ENCODE measurements at places on chromosomes 12 and 14.

DNA sequence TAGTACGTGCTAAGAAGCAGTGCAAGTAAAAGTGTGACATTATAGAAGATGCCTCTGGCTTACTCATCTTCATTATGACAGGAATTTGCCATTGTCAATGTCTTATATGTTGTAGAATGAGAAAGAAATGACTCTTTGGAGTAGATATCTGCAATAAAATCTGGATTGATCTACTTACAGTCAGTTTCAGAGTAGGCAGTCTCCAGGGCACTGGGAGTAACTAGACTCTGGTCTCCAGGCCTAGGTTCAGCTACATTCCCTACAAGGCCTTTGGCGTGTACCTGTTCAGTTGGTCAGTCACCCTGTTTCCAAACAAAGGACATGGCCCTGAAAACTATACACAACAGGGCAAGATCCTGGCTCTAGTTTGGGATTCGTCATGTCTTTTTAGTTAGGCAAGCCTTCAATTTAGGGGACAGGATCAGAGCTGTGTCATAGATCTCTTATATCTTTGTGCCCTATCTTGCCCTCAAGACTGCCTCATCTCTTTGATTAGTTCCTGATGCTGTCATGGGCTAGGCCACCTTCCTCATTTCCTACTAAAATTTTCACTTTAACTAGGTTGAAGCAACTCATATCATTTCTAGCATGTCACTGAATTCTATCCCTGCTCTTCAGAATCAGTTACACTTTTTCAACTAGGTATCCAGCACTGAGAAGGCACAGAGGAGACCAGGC, 410.0 kb downstream of the RAD51B start:
- no peak for DNase-seq

- no peak for DNase-seq
Observed at GRCh38 chr14:91396013-91396660, 21.5 kb downstream of the CCDC88C start.

- DNase-seq, result no peak
Observed at GRCh38 chr12:93763746-93764147, 86.6 kb downstream of the CRADD start.

DNA sequence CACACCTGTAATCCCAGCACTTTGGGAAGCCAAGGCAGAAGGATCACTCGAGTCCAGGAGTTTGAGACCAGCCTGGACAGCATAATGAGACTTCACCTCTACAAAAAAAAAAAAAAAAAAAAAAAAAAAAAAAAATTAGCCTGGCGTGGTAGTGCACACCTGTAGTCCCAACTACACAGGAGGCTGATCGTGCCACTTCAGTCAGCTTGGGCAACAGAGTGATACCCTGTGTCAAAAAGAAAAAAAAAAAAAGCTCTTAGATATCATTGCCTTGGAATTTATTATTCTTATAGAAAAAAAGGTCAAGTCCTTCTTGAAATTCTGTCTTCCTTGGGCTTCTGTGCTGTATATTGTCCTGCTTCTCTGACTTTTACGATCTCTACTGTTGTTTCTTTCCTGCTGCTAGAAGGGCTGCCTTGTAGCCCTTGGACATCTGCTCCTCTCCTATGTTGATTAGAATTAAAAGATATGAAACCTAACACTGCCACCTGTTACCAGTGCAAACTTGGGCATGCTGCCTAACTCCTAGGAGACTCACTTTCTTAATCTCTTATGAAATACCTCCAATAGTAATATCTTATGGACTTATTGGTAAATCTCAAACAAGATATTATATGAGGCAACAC, 5.7 kb downstream of the TMEM19 start:
- DNase-seq, result no peak

- DNase-seq, result no peak
Observed at GRCh38 chr14:32382704-32383103, 53.6 kb downstream of the AKAP6 start.

DNA sequence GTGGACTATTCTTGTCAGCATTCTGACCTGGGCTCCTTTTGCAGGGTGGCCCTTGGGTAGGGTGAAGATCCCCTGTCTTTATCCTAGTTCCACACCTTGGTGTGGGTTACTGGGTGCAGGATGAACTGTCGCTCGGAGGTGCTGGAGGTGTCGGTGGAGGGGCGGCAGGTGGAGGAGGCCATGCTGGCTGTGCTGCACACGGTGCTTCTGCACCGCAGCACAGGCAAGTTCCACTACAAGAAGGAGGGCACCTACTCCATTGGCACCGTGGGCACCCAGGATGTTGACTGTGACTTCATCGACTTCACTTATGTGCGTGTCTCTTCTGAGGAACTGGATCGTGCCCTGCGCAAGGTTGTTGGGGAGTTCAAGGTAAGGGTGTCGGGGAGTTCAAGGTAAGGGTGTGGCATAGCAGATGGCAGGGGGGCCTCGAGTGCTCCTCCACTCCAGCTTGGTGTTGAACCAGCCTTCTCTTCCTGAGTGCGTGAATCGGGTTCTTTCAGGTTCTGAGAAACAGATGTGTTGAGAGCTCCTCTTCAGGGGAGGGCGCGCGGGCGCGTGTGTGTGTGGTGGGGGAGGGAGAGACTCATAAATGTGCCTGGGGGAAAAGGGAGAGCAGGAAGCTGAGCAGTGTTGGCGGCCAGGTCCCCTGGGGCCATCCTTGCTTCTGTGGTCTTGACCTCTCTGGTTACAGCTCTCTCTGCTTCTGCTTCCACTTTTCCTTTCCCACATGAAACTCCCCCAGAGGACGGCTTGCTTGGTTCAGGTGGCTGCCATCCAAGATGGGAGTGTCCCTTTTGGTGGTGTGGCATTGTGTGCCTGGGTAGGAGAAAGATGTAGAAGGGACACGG, 4.0 kb downstream of the ATG101 start:
- no peak for DNase-seq

DNA sequence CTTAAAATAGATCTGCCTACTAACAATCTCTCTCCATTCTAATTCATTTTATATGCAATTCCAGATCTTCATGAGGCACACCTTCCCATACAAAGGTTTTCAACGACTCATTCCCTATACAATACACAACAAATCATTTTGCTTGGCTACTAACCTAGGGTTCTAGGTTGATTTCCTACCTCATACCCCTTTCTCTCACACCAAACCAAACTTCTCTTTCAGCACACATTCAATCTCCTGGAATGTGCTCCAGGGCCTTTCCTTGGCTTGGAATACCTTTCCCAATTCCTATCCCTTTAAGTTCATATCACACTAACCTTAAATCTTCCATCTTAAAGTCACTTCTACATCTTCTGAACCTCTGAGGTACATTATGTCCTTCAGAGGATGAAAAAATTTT, 38.7 kb upstream of the MTERF2 start:
- DNase-seq, result no peak

- no peak for DNase-seq
Observed at GRCh38 chr14:86788224-86788623, 1204.8 kb downstream of the GALC start.

DNA sequence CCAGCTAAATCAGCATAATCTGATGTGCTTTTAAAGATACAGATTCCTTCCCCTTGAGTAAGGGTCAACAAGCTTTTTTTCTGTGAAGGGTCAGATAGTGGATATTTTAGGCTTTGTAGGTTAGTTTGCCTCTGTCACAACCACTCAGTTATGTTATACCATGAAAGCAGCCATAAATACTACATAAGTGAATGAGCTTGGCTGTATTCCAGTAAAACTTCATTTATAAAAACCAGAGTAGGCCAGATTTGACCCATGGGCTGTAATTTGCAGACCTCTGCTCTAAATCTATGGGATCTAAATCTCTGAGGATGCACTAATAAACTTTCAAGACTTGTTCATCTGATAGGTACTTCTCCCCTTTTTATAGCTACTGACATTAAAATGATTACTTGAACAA, 47.7 kb downstream of the LEMD3 start:
- no peak for DNase-seq

GRCh38 chr12:82426081-82426480, 67.8 kb downstream of the METTL25 start:
- DNase-seq, result no peak

DNA sequence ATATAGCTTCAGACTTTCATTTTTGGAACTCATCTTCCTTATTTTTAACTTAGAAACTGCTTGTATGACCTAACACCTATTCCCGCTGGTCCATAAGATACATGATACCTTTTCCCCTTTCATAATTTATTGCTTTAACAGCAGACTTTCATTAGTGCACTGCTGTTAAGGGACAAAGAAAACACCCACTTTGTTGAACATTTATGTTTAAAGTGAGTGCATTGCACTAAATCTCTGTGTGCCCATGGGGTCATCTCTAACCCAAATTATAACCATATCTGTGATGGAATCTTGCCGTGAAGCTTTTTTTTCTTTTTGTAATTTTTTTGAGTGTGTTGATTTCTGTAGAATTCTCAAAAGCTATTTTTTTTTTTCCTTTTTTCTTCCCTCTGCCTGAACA, 261.8 kb downstream of the TMTC2 start:
- DNase-seq, result no peak

- no peak for DNase-seq
Observed at GRCh38 chr12:47413806-47414205, 292.0 kb downstream of the RPAP3 start.

DNA sequence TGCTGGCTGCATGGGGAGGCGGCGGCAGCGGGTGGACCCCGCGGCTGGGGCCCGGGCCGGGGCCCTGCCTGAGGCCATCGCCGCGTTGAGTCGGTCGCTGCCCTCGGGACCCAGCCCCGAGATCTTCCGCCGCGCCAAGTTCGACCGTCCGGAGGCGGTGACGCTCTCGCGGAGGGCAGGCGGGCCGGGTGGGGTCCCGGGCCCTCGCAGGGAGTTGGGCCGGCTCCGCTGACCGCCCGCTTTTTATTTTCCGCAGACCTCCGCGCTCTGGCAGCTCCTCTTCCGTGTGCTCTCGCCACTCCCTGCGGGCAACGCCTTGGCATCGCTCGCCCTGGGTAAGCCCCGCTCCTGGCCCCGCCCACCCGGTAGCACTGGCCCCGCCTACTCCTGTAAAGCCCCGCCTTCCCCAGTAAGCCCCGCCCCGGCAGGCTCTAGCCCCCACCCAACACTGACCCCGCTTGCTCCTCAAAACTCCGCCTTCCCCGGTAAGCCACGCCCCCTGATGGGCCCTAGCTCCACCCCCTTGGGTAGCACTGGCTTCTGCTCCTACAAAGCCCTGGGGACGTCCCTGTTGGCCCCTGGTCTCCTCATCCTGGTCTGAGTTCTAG, 424 bp downstream of the TEDC1 start:
- DNase-seq, result peak; percentile 71

DNA sequence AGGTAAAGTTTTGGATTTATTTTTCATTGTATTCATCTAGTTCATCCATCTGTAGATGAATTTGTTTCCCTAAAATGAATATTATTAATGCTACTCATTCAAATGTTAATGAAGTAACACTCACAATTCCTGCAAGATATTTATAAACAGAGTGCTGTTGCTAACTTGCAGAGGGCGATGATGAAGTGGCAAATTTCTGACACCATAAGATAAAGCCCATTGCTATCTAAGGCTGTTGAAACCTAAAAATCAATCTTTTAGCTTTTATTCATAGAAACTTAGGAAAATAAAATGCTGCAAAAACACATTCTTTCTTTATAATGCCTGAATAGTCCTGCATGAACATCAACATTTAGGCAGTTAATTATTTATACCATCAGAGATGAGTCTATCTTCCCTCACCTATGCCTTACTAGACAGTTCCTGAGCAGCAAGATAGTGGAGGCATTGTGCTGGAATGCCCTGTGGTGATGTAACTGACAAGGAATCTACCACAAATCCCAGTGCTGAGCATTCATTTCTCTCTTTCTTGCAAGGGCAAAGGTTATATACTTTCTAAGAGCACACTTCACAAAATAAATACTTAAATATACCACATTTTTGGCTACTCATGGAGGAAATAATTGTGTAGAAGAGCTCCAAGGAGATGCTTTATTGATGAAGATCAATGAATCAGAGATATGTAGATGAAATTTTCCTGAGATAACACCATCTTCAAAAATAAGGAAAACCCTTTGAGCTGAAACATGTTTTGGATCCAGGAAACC, 57.6 kb downstream of the LMNTD1 start:
- no peak for DNase-seq

DNA sequence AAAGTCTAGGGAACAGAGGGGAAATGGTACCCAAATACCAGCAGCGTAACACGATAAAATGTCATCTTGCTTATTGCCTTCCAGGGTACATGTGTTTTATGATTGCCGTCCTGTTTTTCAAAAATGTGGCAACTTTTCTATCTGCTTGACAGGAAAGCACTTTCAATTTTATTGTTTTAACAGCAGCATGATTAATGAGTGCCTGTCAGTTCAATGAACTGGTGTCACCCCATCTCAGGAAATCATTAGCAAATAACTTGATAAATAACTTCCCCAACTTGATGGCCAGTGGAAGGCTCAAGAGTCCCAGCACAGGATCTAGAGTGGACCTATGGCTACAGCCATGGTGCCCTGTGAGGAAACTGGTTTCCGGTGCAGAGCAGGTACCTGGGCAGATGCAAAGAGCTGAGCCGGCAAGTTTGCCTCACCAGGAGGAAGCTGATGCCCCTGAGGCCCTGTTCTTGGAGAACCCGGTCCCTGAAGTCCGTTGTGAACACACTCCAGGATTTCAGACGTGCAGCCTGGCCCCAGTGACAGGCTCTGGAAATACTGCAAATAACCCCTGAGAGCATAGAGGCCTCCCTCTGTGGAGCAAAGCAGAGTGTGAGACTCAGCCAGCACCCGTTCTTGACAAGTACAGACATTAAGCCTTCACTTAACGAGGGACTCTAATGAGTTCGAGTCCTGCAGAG, 173.5 kb upstream of the SFSWAP start:
- DNase-seq, result no peak

DNA sequence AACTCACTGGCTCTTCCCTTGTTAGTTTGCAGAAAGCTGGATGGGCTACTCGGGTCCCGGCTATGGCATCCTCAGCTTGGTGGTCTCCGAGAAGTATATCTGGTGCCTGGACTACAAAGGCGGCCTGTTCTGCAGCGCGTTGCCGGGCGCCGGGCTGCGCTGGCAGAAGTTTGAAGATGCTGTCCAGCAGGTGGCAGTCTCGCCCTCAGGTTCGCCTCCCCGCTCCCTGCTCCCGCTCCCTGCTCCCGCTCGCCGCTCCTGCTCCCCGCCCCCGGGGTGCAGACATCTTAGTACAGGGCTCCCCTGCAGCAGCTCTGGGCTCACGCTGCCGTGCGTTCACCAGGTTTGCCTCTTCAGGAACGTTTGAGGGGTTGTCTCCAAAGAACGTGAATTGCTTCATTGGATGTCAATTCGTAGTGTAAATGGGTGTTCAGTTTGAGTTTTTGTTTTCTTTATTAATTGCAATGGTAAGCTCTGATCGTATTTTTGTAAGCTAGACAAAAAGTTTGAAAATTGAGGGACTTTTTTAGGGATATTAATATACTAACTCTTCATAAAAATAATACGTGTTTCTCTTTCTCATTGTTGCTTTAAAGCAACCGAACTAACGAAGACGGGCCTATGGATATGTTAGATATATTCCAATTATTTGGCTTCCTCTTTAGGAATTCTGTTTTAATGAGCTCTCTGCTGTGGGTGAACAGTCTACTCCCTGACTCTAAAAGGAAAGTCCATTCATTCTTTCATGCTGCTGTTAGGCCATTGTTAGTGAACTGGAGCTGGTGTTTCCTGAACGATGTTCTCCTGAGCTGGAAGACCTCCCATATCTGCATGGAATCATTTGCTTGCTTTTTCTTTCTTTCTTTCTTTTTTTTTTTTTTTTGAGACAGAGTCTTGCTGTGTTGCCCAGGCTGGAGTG, 71.3 kb downstream of the ANKRD9 start:
- DNase-seq, result peak; percentile 60

All from stimulated activated CD4-positive, alpha-beta T cell treated with anti-CD3 and anti-CD28 coated beads, Interleukin-1b, Interleukin-23, amount 100 ng/mL, for 4 hours (primary cell).